ENCODE measurements at places on chromosomes 6 and 20.

DNA sequence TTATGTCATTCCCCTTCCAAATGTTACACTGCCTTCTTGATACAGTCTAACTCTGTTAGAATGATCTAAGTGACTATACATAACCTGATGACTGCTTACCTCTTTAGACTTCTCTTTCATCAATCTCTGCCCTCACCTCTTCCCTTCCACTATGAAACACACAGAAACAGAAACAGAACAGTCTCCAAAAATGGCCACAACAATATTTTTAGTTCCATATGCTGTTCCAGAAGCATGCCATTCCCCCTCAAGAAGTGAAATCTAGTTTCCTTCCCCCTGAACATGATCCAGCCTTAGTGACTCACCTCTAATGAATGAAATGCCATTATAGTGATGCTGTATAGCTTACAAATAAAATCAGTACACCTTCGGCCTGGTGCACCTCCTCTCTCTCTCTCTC, 229.3 kb upstream of the TENT5A start:
- DNase-seq, result peak; percentile 37

GRCh38 chr6:157885876-157886275, 62.8 kb downstream of the SNX9 start:
- no peak for DNase-seq

GRCh38 chr6:130587778-130588520, 222.1 kb downstream of the TMEM200A start:
- DNase-seq, result peak; percentile 55

DNA sequence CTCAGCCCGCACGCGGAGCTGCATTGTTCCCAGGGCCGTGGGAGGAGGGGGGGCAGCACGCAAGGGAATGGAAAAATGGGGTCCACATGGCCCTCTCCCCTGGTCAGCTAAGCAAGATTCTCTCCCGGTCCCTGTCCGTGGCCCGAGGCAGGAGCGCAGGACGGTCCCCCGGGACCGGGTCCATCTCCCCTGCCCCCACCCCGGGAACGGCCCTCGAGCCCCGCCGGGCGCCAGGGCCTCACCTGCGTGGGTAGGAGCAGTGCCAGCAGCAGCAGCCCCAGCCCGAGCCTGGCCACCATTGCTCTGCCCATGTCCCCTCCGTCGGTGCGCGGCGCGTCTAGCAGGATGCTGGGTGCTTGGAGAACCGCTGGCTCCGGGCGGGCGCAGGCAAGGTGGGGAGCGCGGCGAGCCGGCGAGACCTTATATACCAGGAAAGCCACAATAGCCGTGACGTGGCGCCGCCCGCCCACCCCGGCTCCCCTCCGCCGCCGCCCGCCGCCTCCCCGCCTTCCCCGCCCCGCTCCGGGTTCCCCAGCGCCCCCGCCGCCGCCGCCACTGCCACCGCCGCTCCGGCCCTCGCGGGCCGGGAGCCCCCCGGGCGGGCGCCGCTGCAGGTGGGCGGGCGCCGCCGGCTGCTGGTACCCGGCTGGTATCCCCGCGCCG, at the start of gene CD24:
Gene CD24 (minus strand): TSS at position 394 of the 663 bp plus-strand sequence. CDS start 83 bp downstream, at position 311.
- no peak for DNase-seq

DNA sequence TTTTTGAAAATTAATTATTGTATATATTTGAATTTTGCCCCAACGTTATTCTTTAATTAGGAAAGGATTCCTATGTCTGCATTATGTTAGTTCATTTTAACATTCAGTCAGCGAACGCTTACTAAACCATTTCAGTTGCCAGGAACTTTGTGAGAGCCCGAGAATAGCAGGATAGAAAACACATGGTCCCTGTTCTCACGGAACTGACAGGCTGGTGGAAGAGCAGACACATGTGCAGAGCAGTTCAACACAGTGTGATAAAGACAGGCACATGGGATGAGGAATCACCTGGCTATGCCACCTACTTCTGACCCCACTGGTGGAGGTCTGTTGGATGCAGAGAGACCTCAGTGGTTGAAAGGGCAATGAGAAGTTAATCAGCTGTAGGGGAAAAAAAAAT, 367.2 kb downstream of the EPM2A start:
- DNase-seq, result no peak

GRCh38 chr20:64033981-64034493, 1.9 kb upstream of the C20orf204 start:
- DNase-seq, result no peak

- peak; percentile 6 for DNase-seq
These were observed 27.6 kb upstream of the HACE1 start for GRCh38 chr6:104887350-104887749.

- no peak for DNase-seq
These were observed 70.7 kb upstream of the BEND3 start for GRCh38 chr6:107186047-107186446.

GRCh38 chr20:58707770-58708169, 15.2 kb downstream of the NPEPL1 start:
- DNase-seq, result no peak

DNA sequence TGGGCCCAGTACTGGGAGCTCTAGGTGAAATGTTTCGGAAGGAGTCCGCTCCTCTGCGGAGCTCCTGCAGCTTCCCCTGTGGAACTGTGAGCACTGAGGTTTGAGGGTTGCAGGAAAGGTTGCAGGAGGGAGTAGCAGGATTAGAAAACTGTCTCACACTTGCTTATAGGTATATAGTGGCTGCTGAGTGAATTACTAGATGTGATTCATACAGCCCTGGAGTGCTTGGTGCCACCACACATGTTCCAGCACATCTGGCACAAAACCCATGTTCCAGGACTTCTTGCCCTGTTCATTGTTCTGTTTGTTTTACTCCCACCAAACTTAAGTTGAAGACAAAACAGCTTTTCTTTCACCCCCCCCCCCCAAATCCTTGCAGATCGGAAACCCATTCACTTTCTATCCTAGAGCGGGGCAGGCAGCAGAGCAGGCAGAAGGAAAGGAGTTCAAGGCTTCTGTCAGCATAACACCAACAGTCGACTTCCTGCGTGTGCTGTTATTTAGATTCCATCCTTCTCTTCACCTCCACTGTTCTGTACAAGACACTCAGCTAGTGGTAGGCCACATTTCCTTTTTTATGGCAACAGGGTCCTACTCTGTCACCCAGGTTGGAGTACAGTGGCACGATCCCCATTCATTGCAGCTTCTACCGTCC, 669 bp upstream of the PEX6 start:
- DNase-seq, result no peak

DNA sequence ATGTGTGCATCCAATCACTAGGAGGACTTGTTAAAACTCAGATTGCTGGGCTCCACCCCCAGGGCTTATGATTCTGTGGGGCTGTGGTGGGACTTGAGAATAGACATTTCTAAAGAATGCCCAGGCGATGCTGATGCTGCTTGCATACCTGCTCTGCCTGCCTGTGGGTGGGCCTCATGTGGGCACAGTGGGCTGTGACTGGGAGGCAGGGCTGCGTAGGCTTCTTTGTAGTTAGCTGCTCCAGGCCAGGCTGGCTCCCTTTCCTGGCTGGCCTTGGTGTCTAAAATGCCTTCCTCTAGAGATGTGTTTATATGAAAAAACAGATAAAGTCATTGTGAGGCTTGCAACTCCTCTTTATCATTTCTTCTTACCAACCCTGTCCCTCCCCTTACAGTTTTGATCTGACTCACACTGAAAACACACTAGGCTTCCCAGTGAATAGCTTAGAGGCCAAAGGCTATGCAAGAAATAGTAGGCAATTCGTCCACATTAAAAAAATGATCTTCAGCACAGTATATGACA, 495.5 kb upstream of the MAP3K7 start:
- no peak for DNase-seq

DNA sequence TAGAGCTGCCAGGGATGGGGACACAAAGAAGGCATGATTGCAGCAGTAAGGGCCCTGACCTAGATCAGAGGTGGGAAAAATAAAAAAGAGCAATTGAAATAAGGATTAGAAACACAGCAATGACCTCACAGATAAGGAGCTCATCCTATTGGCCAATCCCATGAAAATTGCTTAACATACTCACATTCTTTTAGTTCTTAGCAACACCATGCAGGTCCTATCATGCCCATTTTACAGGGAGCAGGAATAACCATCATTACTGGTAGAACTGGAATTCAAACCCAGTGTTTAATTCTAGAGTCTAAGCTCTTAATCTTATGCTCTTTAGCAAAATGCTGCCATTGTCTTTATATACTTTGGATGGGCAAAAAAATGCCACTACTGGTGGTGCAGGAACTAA, 267.7 kb downstream of the RNF144B start:
- no peak for DNase-seq

GRCh38 chr6:6678185-6678671, 89.7 kb downstream of the LY86 start:
- no peak for DNase-seq

DNA sequence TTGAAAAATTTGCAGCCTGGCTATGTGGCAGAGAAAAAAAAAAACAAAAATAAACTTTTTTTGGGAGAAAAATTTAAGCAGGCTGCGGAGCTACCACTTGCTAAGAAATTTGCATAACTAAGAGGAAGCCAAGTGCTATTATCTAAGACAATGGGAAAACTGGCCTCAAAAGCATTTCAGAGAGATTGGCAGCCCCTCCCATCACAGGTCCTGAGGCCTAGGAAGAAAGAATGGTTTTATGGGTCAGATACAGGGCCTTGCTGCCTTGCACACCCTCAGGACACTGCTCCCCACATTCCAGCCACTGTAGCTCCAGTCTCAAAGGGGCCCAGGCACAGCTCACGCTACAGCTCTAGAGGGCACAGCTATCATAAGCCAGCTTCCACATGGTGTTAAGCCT, 777.9 kb downstream of the TENT5A start:
- DNase-seq, result no peak
